Heart right ventricle (tissue), 16 donors: ENCODE measurements at places on chromosomes 2 and 18. TPM values are rescaled to one million over a fixed set of nuclear protein-coding genes. Genes with fewer than 3 reads are reported as not detected.

DNA sequence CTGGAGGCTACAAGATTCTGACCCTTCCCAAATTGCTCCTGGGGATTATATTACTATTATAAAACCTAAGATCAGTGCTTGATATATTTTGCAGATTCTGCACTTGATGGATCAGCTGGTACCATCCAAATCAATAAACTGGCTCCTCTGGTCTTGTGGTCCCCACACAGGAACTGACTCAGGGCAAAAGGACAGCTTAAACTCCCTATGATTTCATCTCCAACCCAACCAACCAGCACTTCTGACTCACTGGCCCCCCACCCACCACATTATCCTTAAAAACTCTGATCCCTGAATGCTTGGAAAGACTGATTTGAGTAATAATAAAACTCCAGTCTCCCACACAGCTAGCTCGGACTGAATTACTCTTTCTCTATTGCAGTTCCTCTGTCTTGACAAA lies 82.1 kb downstream of the TMEM163 start:
- H3K36me3 ChIP-seq, result no peaks in the 10 kb centered on the region
- no peak overlapping the region for H3K27ac ChIP-seq
- H3K4me1 ChIP-seq, result no peaks in the 10 kb centered on the region
- no peak overlapping the region for H3K4me3 ChIP-seq

DNA sequence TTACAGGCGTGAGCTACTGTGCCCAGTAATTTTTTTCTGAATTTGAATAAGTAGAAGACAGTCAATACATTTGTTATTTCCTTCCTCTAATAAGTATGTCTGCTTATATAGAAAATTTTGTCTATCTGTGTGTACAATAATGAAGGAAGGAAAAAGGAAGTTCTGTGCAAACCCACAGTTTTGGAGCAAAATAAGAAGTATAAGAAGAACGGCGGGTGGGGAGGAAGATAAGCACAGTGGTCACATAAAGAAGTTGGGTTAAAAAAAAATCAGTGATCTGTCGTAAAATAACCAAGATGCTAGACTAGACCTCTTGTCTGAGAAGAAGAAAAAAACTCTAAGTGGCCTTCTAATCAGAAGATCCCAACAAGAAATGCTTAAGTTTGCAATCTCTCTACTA lies 20.2 kb downstream of the MGAT4A start:
- H3K36me3 ChIP-seq, result no peaks in the 10 kb centered on the region
- DNase-seq, result no peak
- no peaks in the 10 kb centered on the region for H3K27me3 ChIP-seq
- H3K27ac ChIP-seq, result no peak overlapping the region
- H3K4me3 ChIP-seq, result no peak overlapping the region
- peaks cover 26% of the 10 kb centered on the region for H3K4me1 ChIP-seq

Gene C1GALT1C1L
- 0.48 TPM for polyA plus RNA-seq

Gene LMAN1
- 18.5 TPM for polyA plus RNA-seq

- DNase-seq, result peak; percentile 35
- H3K4me1 ChIP-seq, result no peaks in the 10 kb centered on the region
- H3K27me3 ChIP-seq, result no peaks in the 10 kb centered on the region
- H3K4me3 ChIP-seq, result no peak overlapping the region
- peak overlapping the region; percentile 40 for H3K27ac ChIP-seq
Observed at GRCh38 chr18:27413495-27414401, 228.6 kb upstream of the CHST9 start.

- H3K4me3 ChIP-seq, result no peak overlapping the region
- H3K4me1 ChIP-seq, result no peaks in the 10 kb centered on the region
- H3K36me3 ChIP-seq, result no peaks in the 10 kb centered on the region
- no peak for DNase-seq
- peaks cover 13% of the 10 kb centered on the region for H3K27me3 ChIP-seq
- H3K27ac ChIP-seq, result no peak overlapping the region
Observed at GRCh38 chr2:51027442-51027841, 4.5 kb downstream of the NRXN1 start.

- DNase-seq, result no peak
- H3K27me3 ChIP-seq, result no peaks in the 10 kb centered on the region
- H3K4me1 ChIP-seq, result no peaks in the 10 kb centered on the region
Observed at GRCh38 chr2:127596311-127597045, 49.5 kb upstream of the GPR17 start.

GRCh38 chr18:64131314-64131713 lies 17.6 kb downstream of the LINC00305 start:
- H3K36me3 ChIP-seq, result no peaks in the 10 kb centered on the region
- no peak for DNase-seq
- no peaks in the 10 kb centered on the region for H3K27me3 ChIP-seq
- no peak overlapping the region for H3K4me3 ChIP-seq
- H3K27ac ChIP-seq, result no peak overlapping the region

GRCh38 chr18:22088029-22088428 lies 81.4 kb upstream of the GATA6 start:
- H3K36me3 ChIP-seq, result no peaks in the 10 kb centered on the region
- no peak overlapping the region for H3K4me3 ChIP-seq
- H3K27ac ChIP-seq, result peak overlapping the region; percentile 80
- peak; percentile 22 for DNase-seq
- H3K27me3 ChIP-seq, result no peaks in the 10 kb centered on the region

DNA sequence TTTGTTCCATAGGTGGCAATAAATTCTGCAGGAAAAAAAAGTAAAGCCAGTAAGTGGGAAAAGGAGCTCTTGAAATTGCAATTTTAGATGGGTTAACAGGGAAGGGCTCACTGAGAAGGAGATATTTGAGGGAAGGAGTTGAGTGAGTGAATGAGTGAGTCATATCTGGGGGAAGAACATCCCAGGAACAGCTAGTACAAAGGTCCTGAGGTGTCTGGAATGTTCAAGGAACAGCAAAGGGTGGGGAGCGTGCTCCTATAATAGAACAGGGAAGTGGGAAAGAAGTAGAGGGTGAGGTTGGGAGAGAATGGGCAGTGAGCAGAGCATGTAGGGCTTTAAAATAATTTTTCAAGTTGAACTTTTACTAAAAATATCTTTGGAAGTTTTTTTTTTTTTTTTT lies 68.0 kb upstream of the PSME4 start:
- no peaks in the 10 kb centered on the region for H3K27me3 ChIP-seq
- no peaks in the 10 kb centered on the region for H3K36me3 ChIP-seq
- no peak overlapping the region for H3K4me3 ChIP-seq
- DNase-seq, result no peak
- no peak overlapping the region for H3K27ac ChIP-seq
- peaks cover 8% of the 10 kb centered on the region for H3K4me1 ChIP-seq

DNA sequence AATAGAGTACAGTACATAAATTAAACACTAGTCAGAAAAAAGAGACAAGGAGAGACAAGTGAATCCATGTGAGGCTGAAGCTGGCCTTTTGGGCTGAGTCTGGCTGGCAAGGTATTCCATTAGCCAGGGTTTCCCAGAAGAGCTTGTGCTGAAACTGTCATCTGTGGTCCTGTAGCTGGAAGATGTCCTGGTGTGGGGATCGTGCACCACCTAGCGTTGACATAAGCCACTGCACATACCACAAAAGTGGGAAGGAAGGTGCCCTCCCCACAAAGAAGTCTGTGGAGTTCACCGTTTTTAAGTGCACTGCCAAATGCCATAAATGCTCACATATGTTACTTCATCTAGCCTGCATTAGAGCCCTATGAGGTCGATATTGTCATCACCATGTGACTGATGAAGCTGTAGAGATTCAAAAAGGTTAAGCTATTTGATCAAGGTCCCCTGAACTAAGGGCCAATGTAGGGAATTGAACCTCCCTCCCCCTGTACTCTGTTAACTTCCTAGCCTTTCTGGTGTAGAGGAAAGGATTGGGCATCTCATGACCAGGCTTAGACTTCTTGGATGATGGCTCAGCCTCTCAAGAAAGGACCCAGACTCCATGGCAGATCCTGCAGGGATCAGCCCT lies 31.9 kb upstream of the GALNT14 start:
- no peaks in the 10 kb centered on the region for H3K36me3 ChIP-seq
- H3K4me1 ChIP-seq, result no peaks in the 10 kb centered on the region
- no peak overlapping the region for H3K27ac ChIP-seq
- peak; percentile 29 for DNase-seq
- no peaks in the 10 kb centered on the region for H3K27me3 ChIP-seq

Gene POTEJ
- not detected for polyA plus RNA-seq

GRCh38 chr2:64615192-64615763 lies 38.4 kb downstream of the SERTAD2 start:
- DNase-seq, result no peak
- no peaks in the 10 kb centered on the region for H3K27me3 ChIP-seq
- H3K36me3 ChIP-seq, result no peaks in the 10 kb centered on the region
- no peak overlapping the region for H3K27ac ChIP-seq

DNA sequence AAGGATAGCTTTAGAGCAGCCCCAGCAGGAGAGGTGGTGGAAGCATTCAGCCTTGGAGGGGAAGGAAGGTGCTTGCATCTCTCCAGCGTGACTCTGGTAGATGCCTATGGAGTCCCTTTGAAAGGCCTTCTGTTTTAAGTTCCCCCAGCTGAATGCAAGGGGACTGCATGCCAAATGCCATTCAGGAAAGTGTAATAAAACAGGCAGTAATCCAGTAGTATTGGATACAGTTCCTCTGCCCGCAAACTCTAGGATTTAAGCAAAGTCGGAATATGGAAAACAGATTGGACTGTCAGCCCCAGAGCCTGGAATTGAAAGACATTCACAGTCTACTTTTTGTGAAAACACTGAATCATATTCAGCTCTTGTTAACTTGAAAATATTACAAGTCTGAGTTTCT lies 125.2 kb upstream of the GAREM1 start:
- no peak overlapping the region for H3K27ac ChIP-seq
- DNase-seq, result no peak
- no peak overlapping the region for H3K4me3 ChIP-seq
- H3K4me1 ChIP-seq, result no peaks in the 10 kb centered on the region
- no peaks in the 10 kb centered on the region for H3K36me3 ChIP-seq

DNA sequence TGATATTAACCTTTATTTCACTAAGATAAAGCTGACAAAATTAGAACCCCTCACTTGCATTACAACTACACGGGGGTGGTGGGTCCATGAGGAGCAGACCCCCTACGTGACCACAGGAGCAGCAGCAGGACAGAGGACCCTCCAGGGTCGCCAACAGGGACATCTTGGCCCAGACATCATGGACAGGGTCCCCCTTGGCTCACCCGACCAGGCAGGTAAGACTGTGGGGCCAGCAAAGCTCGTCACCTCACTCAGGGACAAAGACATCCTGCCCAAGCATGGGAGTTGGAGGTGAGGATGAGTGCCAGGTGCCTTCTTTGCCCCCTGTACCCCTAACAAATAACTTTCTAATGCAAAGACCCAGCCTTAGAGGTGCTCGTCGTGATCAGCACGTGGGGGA lies 111.3 kb upstream of the RAB6C start:
- H3K27me3 ChIP-seq, result no peaks in the 10 kb centered on the region
- no peak for DNase-seq
- H3K4me3 ChIP-seq, result no peak overlapping the region
- H3K36me3 ChIP-seq, result no peaks in the 10 kb centered on the region
- no peak overlapping the region for H3K27ac ChIP-seq

DNA sequence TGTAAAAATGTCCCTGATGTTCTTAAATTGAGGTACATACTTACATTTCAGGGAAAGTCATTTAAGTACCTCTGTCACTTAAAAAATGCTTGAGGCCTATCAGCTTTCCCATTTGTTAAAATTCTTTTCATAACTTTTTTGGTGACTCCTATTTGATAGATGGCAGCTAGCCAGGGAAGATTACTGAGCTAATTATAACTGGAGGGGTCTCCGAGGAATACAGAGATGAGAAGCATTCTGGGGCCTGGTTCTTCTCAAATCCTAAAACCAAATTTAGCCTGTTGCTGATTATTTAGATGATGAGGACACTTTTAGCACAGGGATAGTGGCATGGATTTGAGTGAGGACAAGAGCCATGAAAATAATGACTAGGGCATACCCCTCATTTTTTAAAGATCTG lies 4.8 kb downstream of the UGP2 start:
- no peaks in the 10 kb centered on the region for H3K27me3 ChIP-seq
- peak overlapping the region; percentile 99 for H3K27ac ChIP-seq
- H3K36me3 ChIP-seq, result no peaks in the 10 kb centered on the region
- H3K4me3 ChIP-seq, result no peak overlapping the region
- DNase-seq, result no peak

Gene COLEC12
- 2.8 TPM for polyA plus RNA-seq

DNA sequence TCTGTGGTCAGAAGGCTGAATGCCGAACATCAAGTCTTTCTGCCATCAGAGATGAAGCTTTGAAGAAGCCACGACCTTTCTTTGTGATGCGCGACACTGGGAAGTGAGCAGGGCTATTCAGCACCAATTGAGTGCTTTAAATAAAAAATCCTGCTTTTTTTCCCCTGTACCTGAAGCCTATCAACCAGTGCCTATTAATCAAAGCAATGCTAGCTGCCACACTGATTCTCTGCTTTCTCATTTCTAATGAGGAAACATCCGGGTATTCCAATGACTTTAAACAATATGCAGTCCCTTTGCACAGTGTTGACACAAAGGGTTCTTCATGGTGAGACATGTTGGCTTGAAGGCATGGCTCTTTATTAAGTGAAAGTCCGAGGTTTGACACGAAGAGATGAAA lies 88.0 kb downstream of the GALR1 start:
- H3K27me3 ChIP-seq, result peaks cover 21% of the 10 kb centered on the region
- H3K4me1 ChIP-seq, result no peaks in the 10 kb centered on the region
- H3K4me3 ChIP-seq, result no peak overlapping the region
- no peak for DNase-seq
- H3K36me3 ChIP-seq, result no peaks in the 10 kb centered on the region

GRCh38 chr2:234495251-234496054 lies 1.4 kb downstream of the ARL4C start:
- peak overlapping the region; percentile 33 for H3K27ac ChIP-seq
- DNase-seq, result no peak
- no peaks in the 10 kb centered on the region for H3K36me3 ChIP-seq
- H3K4me1 ChIP-seq, result peaks cover 8% of the 10 kb centered on the region
- peaks cover 24% of the 10 kb centered on the region for H3K27me3 ChIP-seq

DNA sequence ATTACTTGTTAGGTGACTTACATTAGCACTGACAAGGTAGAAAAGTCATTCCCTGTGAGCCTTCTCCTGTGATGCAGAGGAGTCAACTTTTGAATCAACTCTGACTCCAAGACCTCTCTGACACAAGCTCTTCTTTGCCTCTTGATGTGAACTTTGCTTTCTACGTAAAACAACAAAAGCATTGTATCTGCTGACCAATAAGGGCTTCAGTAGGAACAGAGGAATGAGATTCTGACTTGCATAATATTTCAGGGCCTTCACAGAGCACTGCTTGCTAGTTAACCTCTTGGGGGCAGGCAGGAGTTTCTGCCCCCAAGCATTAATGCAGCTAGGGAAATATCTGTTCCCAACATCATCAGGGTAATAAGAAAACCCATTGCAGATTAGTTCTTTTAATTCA lies 791.5 kb downstream of the BCL11A start:
- no peak overlapping the region for H3K27ac ChIP-seq
- H3K4me3 ChIP-seq, result no peak overlapping the region
- H3K4me1 ChIP-seq, result no peaks in the 10 kb centered on the region
- no peak for DNase-seq
- no peaks in the 10 kb centered on the region for H3K27me3 ChIP-seq
- no peaks in the 10 kb centered on the region for H3K36me3 ChIP-seq

Gene GPR35
- polyA plus RNA-seq, result 1.4 TPM

Gene CYS1
- 1.2 TPM for polyA plus RNA-seq
